ENCODE measurements at places on chromosomes 3 and 15. TPM values are rescaled to one million over a fixed set of nuclear protein-coding genes. Genes with fewer than 3 reads are reported as not detected.

KCNMB2 gene
- not detected for total RNA-seq

SLC22A14 gene
- total RNA-seq, result 0.14 TPM

LRRC3B gene
- total RNA-seq, result not detected

ZDHHC23 gene
- total RNA-seq, result 3.6 TPM

TRIM42 gene
- total RNA-seq, result not detected

PP2D1 gene
- total RNA-seq, result not detected

SEMA6D gene
- not detected for total RNA-seq

EEF1AKMT4 gene
- total RNA-seq, result 3.6 TPM

MAP3K13 gene
- total RNA-seq, result 16.9 TPM

ACOX2 gene
- total RNA-seq, result not detected

LARP6 gene
- not detected for total RNA-seq

ITIH1 gene
- not detected for total RNA-seq

CERS3 gene
- total RNA-seq, result 0.22 TPM

CLDN11 gene
- total RNA-seq, result not detected

DLEC1 gene
- 0.43 TPM for total RNA-seq

HMG20A gene
- total RNA-seq, result 43.1 TPM

FETUB gene
- not detected for total RNA-seq

MST1 gene
- total RNA-seq, result 27.9 TPM

C15orf62 gene
- 1.6 TPM for total RNA-seq

IL5RA gene
- 0.77 TPM for total RNA-seq

SLC4A7 gene
- 39.1 TPM for total RNA-seq

PLA2G4F gene
- not detected for total RNA-seq

HTR3E gene
- not detected for total RNA-seq

TMEM212 gene
- total RNA-seq, result not detected

OR4F15 gene
- not detected for total RNA-seq

KLHL6 gene
- total RNA-seq, result 88.8 TPM

NR1I2 gene
- total RNA-seq, result 0.25 TPM

Data from activated T-cell treated with anti-CD3 and anti-CD28 coated beads, Interleukin-2, amount 50 U/mL, for 72 hours (primary cell).